HT-29 (cell line): ENCODE measurements at places on chromosomes 4 and X.

DNA sequence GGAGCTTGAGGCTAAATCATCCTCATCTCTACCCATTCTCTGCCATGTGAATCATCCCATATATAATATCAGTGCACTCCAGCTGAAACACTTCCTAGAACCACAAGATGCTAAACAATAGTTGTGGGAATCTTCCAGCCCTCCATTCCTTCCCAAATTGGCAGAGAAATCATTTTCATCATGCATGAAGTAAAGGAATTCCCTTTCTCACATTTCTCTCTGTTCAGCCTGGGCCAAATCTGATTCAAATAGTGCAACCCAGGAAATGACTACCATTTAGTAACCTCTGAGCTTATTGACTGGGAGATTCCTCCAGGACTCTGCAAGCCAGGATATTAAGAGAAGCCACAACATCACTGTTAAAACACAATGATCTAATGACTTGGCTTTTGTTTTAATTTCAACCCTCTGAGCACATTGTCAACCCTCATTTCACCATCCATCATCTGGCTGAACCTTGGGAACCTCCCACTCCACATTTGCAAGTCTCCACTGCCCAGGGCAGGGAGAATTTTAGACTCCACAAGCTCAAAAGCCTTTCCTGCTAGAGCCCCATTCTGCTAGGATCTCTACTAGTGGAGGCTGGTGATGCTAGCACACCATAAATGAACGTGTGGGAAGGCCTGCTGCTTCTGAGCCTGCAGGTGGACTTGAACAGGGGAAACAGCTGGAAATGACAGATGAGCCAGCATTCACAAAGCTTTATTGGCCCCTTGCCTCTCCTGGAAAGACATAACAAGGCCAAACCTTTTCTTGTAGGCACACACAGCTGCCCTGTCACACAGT, 133.9 kb downstream of the TET2 start:
- no peak for DNase-seq

- DNase-seq, result peak; percentile 84
These were observed 10.7 kb downstream of the LIAS start for GRCh38 chr4:39469429-39470077.

DNA sequence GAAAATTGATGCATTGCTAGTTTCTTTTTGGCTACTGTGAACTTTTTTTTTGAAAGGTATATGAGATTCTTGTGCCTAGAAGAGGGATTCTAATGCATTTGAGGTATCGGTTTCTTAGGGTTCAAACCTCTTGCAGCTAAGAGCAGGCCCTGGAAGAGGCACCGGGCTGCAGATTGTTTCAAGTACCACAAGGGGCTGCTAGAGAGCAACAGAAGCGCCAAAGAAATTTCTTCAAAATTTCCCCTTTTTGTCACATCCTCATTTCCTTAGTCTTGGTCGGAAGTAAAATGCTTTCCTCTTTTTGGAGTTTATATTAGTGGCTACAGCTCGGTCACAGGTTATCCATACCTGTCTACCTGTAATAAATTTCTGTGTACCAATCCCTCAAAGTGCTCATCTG, 89.8 kb downstream of the PDGFRA start:
- DNase-seq, result peak; percentile 26

DNA sequence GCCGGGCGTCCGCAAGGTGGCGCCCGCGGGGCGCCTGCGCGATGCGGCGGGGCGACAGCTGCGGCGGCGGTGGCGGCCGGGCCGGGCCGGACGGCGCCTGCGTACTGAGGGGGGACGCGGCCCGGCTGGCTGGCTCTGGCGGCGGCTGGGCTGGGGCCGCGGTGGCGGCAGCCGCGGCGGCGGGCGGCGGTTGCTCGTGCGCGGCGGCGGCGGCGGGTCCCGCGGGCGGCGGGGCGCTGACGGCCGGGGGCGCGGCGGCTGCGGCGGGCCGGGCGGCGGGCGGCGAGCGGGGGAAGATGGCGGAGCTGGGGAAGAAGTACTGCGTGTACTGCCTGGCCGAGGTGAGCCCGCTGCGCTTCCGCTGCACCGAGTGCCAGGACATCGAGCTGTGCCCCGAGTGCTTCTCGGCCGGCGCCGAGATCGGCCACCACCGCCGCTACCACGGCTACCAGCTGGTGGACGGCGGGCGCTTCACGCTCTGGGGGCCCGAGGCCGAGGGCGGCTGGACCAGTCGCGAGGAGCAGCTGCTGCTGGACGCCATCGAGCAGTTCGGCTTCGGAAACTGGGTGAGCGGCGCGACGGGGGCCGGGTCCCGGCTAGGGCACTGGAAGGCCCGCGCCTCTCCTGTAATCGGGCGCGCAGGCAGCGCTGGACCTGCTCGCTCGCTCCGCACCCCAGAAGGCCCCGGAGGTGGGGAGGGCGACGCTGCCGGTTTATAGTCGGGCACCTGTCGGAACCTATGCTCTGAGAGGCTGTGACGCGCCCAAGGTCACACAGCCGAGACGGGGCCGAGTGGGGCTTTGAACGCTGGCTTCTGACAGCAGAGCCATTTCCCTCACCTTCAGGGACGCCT, at the start of gene TADA2B:
TADA2B (plus strand) TSS at position 89 of the 853 bp plus-strand sequence; CDS start at position 297, 208 bp downstream.
- DNase-seq, result peak; percentile 45
